ENCODE measurements at places on chromosomes 3 and 15.
A peak's percentile ranks its signal among the peaks of the same experiment; 100 is the strongest.

GRCh38 chr3:16012086-16012485, 162.4 kb upstream of the GALNT15 start:
- DNase-seq = no peak

DNA sequence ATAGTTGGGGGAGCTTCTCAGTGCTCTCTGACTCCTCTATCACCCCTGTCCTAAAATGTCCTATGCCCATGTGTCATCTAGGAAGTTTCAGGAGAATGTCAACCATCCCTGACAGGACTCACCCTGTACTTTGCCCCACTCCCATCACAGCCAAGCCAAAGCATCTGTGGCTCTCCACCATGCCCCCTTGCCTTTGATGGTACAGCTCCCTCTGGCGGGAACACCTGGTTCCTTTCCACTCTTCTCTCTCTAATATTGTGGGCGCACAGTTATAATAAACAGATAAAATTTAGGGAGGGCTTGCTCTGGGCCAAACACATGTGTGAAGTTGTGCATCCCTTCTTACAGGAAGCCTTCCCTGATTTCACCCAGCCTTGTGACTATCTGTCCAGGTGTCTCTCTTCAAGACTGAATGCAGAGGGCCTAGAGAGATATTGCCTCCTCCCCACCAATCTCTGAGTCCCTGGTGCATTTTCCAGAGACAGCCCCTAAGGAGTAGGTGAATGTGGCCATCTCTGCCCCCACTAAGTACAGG, 62.8 kb downstream of the ISG20 start:
- peak; percentile 15 for DNase-seq

GRCh38 chr3:19815805-19816204, 118.2 kb downstream of the EFHB start:
- no peak for DNase-seq

DNA sequence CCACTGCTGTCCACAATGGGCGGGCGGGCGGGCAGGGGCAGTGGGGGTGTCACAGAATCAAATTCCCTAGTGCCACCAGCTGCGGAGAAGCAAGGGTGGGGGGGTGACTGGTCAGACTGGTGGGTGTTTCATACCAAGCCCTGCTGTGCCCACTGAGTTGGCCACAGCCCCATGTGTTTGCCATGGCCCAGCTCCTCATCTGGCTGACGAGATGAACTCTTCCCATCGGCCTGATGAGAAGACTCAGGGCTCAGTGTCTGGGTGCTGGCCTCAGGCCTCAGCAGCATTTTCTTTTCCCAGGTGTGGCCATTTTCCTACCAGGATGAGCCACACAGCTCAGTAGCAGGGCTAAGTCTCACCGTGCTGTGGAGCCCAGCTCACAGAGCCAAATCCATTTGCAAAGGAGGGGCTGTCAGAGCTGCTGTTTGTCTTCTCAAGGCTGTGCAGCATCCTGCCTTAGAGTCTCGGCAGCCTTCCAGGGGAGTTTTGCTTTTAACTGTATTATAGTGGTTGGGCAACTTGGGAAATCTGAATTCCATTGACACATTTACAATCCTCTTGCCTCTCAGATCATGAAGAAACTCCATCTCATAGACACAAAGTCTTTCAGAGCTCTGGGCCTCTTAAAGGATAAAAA, 176.8 kb downstream of the ABHD5 start:
- DNase-seq = no peak

DNA sequence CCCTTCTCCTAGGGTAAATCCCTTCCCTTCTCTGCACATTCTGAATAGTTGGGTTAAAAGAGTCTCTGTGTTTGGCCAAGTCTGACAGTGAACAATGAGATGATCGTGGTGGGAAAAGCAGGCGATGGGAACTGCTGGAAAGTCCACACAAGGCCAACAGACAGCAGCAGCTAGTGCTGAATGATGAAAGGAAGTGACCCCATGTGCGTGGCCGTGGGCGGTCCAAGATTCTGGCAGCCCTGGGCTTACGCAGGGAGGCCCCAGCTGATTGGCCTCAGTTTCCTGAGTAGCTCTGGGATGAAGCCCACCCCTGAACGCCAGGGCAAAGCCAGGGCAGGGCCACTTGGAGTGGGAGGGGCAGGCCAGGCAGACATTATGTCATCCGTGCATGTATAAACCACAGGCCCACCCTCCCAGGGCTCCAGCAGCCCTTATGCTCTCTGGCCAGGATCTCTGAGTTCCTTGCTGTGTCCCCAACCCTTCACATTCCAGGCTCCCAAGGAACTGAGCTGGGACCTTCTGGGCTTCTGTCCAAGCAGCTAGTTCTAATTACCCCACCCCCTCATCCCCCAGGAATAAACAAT, 57.8 kb downstream of the CDC25A start:
- DNase-seq = no peak

GRCh38 chr3:130907966-130908365, 14.1 kb downstream of the ATP2C1 start:
- DNase-seq = no peak

- no peak for DNase-seq
Measured at GRCh38 chr15:51083641-51084166, 11.0 kb downstream of the TNFAIP8L3 start.

DNA sequence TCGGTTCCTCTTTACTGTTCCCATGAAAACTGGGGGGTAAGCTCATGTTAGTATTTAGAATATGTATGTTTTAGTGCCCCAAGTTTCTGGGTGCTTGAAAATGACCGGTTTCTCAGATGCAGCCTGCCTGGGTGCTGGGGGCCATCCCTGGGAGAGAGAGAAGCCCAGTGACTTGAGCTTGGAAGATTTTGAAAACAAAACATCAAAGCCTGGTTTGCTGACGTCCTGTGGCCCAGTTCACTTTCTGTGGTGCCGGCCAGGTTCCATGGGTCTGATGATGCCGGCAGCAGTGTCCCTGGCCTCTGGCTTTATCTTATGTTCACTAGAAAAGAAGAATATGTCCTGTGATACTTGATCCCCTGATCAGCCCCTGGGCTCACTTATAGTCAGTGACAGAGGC, 17.1 kb downstream of the APBA2 start:
- peak; percentile 1 for DNase-seq

DNA sequence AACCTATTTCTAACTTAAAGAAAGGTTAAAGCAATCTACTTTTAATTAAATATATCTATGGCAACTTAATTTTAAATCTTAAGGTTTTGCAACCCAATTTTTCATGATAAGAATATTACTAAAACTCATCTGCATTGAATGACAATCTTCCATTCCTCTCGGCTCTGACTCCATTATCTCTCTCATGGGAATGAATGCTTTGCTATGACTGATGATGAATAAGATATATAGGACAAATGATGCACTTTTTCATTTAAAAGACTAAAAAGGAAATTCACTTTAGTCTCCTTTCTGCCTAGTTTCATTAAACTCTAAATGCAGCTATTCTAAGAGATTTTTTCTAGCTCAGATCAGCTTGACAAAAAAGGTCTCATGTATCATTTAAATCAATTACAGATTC, 68.7 kb downstream of the GBE1 start:
- no peak for DNase-seq

Measured in stimulated activated naive CD8-positive, alpha-beta T cell treated with anti-CD3 and anti-CD28 coated beads, Interleukin-15, Interleukin-2, amounts not matched to agents 100 U/mL and 50 U/mL, for 24 hours (primary cell).